NCI-H510A (cell line): ENCODE measurements at places on chromosomes 11 and 22.

DNA sequence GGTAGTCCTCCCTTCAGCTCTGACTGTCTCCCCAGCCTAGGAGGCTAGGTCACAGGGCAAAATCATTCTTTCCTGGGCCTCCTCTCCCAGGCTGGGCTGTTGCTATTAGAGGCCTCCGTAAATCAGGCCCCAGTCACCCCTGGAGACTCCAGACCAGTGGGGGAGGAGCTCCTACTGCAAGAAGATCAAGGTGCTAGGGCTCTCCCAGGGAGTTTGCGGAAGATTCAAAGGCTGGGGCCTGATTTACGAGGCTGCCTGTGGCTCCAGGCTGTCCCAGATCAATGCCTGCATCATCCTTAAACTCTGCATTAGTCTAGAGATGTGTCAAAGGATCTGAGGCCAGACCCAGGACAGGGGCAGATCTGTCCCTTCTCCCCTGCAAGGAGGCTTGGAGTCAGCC is 346.2 kb downstream of the TENM4 start:
- DNase-seq: no peak

DNA sequence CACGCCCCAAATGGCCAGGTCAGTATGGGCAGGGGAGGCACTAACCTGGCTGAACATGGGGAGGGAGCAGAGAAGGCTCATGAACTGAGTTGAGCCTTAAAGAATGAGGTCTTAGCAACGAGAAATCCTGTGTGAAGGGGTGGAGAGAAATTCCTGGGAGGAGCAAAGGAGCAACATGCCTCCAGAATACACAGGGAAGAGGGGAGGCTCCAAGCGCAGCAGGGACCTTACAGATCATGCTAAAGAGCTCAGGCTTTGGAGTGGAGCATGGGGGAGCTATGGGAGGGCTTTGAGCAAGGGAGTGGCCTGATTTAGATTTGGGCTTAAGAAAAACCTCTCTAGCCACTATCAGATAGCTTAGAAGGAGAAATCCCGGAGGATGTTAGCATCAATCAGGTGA is 88.1 kb downstream of the MN1 start:
- DNase-seq: no peak

- DNase-seq: peak; percentile 63
Observed at GRCh38 chr11:115720602-115721245, 216.5 kb upstream of the CADM1 start.

DNA sequence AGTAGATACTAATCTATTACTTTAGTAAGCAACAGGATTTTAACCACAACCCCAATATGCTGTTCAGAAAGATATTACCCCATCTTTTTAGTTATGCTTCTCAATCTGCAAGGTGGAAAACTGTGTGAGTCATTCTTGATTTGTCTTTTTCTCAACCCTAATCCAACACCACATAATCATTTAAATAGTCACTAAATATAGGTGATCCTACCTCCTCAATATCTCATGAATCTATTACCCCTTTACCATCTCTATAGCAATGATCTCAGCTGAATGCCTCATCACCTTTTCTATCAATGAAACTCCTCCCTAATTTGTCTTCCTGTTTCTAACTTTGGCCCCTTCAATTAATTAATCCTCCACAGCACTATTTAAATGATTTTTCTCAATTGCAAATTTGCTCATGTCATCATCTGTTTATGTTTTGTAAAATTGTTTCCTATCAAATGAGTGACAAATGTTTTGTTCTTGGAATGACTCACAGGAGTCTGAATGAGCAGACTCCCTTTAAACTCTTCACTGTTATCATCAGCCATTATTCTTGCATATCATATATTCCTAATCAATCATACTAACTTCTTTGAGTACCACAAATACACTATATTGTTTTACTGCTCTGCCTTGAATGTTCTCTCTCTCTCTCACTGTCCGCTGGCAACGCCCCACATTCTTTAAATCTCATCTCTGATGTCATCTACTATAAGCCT is 26.1 kb downstream of the SNX19 start:
- no peak for DNase-seq

GRCh38 chr11:116427903-116428637 is 344.7 kb downstream of the BUD13 start:
- no peak for DNase-seq

DNA sequence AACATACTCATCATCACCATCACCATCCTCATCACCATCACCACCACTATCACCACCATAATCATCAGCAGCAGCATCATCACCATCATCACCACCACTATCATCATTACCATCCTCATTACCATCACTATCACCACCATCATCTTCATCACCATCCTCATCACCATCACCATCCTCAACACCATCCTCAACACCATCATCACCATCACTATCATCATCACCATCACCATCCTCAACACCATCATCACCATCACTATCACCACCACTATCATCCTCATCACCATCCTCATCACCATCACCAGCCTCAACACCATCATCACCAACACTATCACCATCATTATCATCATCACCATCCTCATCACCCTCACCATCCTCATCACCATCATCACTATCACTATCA is 16.6 kb downstream of the RTN4R start:
- no peak for DNase-seq

DNA sequence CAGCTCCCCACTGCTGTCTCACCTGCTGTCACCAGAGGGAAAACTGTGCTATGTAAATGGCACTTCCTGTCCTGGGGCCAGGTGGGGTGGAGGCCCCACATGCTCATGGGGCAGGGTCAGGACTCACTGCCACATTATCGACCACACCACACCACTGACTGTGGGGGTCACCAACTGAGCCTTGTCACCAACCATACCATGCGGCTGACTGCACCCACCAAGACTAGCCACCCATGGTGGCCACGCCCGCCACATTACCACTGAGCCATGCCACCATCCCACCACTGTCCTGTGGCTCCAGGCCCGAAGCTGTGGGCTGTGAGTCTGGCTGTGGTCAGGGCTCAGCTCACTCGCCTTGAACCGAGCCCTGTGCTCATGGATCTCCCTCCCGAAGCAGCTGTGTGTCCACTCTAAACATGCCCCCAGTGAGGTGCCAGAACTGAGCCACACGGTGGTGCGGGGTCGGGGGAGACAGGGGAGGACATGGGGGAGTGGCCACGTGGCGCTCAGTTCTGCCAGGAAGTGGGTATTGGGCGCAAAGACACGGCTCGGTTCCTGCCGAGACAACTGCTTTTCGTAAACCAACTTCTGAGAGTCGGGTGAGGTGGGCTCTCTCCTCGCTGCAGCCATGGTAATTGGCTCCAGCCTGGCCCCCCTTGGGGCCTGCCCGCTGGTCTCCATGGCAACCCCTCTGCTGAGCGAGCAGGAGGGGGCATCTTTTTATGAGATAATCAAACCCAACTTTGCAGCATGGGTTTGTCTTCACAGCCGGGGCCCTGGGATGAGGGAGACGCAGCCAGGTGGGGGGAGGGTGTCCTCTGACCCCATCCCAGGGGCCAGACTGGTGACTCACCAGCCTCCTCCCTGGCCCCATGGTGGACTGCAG is 23.2 kb downstream of the RTN4R start:
- no peak for DNase-seq

DNA sequence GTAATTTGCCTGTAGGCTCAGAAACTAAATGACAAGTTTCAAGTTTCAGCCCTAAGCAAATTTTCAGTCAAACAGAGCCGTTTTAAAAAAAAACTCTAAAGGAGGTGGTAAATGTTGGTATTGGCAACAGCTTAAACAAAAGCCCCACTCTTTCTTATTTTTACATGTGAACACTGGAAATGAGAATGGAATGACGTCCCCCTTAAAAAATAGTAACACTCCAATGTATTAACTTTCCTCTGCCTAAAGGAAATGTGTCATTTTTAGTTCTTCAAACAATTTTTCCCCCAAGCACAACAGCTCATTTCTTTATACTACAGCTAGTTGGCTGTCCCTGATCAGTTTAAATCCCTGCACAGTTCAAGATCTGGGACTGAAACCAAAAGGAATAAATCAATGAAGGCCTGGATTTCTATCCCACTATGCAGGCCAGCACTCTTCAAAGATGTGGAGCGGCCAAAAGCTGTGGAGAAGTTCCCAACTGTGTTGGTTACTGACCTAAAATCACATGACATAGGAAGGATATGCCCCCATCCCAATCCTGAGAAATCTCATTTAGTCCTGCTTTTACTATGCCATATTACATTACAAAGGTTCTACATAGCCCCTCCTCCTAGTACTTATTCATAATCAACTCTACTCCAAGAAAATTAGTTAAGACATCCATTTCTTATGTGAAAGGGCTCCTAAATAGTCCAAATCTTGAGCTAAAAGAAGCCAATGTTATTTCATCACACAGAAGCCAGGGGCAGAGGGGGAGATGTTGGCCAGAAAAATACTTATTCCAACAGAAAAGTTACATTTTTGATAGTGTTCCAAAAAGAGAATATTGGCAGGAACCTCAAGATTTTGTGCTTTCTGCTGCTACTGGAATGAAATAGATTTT is 95.9 kb downstream of the CADM1 start:
- no peak for DNase-seq

DNA sequence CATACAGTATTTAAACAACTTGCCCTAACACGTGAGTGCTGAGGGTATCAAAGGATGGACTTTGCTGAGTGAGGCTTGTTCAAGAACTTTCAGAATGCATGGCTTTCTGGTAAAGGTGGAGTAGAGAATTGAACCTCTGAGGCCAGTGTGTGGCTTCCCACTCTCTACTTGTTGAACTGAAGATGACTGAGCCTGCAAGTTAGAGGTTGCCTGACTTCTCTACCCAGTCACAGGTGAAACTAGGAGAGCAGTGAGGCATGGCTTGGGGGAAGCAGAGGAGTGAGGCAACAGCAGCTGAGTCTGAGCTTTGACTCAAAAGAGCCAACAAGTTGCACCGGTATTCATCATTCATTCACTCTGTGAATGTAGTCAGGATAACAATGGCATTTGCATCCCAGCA is 256.4 kb upstream of the SESN3 start:
- no peak for DNase-seq

DNA sequence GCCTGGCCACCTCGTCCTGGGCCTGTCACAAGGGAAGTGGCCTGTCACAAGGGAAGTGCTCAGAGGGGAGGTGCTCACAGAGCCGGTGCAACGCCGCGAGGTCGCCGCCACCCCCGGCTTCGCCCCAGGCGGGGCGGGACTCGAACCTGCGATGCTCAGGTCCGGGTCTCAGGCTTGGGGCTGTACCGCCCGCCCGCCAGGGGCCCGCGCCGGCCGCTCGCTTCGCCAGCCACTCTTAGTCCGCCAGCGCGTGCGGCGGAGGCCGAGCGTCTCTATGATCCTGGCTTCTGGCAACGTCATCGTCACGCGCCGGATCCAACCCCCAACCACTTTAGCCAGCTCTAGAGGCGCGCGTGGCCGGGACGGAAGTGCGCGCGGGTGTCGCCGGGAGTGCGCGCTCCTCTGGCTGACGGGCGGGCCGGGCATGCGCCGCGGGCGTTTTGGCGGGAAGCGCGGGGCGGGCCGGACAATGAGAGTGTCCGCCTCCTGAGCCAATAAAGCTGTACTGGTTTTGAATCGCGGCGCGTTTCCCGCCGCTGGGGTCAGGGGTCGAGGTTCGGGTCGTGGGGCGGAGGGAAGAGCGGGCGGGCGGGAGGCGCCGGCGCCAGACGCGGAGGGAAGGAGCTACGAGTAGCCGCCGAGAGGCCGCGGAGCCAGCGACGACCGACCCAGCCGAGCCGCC is at the start of gene TRMT2A:
Gene TRMT2A (minus strand): TSS at position 276 of the 682 bp plus-strand sequence. CDS start 320 bp downstream, outside the sequence.
- DNase-seq: peak; percentile 85

GRCh38 chr11:103789952-103790351 is 246.5 kb upstream of the DDI1 start:
- DNase-seq: no peak

- no peak for DNase-seq
Observed at GRCh38 chr11:80041136-80042000, 600.5 kb upstream of the TENM4 start.

GRCh38 chr11:94675813-94676212 is 92.3 kb upstream of the AMOTL1 start:
- DNase-seq: no peak

GRCh38 chr11:61551634-61552033 is 29.2 kb downstream of the SYT7 start:
- DNase-seq: no peak

- DNase-seq: no peak
Observed at GRCh38 chr11:57407010-57407920, 16.8 kb upstream of the PRG2 start.

- no peak for DNase-seq
Observed at GRCh38 chr11:126512741-126513715, 157.5 kb downstream of the ST3GAL4 start.

GRCh38 chr11:33643167-33643824 is 57.3 kb downstream of the C11orf91 start:
- no peak for DNase-seq

- no peak for DNase-seq
Observed at GRCh38 chr11:9717719-9718118, 53.8 kb downstream of the SWAP70 start.

DNA sequence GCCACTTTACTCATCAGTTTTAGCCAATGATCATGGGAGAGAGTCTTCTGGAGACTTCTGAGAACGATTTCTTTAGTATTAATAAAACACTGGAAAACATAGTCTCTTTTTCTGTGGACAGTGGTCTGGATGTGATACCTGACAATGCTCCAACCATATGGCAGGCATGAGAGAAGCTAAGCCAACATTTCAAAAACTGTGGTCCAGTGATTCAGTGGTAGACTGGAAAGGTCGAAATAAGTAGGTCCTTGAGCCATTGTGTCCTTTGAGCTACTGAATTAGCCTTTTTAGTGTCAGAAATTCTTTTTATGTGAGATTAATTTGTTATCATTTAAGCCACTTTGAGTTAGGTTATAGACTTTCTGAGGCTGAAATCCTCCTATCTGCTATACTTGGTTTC is 197.7 kb upstream of the CTSC start:
- DNase-seq: no peak

DNA sequence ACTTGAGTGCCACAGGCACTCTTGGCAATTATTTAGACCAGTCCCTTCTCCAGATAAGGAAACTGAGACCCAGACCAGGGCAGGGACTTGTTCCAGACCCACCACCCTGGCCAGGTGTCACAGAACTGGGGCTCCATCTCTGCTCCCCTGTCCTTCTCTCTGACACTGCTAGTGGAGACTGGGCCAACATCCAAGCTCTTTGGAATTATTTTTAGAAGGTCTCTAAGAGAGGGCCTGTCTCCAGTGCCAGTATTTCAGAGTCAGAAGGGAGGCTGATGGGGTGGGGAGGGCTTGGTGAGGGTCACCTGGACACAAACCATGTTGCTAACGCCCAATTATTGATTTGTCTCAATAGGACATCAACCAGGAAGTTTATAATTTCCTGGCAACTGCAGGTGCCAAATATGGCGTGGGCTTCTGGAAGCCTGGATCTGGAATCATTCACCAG is 32.7 kb downstream of the POLR3H start:
- no peak for DNase-seq

- DNase-seq: peak; percentile 15
Observed at GRCh38 chr11:67436459-67437081, 912 bp downstream of the PTPRCAP start.
